CD4-positive, alpha-beta T cell treated with Interleukin-17A for 1 hour (primary cell): ENCODE measurements at places on chromosomes 11 and 22.

DNA sequence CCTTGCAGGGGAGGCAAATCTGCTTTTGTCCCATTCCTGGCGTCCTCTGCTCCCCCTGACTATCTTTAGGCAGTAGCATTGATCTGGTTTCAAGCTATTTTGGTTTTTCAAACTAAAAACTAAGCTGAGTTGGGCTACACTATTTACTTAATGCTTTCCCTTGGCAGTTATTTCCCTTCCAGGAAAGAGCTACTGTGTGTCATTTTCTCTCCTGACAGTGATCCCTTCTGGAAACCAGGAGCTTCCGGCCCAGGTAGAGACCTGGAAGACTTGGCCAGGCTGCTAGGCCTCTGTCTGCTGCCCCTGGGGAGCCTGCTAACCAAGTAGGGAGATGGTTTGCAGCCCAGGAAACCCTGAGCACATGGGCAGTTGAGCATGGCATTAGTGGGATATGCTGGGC lies 35.0 kb downstream of the NAV2 start:
- DNase-seq: no peak

DNA sequence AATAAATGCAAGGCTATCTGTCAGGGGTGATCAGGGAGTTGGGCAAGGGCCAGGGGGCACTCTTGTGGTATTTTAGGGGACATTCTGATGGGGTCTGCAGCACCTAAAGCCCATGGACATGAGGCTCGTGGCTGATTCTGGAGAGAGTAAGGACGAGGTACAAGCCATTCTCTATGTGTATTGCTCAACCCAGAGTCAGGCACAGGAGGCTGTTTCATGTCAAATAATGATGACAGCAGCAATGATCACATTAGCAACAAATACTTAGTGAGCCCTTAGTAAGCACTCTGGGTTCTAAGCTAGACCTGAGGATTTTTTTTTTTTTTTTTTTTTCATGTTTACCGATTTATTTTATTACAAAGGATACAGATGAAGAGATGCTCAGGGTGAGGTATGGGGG lies 83.5 kb upstream of the THY1 start:
- no peak for DNase-seq

GRCh38 chr11:84963240-84963639 lies 663.9 kb downstream of the DLG2 start:
- no peak for DNase-seq

DNA sequence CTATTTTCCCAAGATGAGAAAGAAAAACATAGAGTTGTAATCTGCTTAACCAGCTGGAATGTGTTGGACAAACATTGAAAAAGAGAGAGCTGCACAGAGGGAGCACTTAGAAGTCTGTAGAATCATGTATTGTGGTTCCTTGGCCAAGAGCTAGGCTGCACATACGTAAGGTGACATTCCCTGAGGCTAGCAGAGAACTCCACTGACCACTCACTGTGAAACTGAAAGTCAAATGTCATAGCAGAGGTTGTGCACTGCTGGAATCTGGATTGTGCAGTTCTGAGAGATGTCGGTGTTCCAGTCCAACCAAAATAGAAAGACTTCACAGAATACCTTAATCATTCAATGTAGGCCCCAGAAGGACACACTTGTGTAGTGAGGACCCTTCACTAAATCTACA lies 772.8 kb upstream of the RAG2 start:
- DNase-seq: no peak

GRCh38 chr11:19675397-19675796 lies 37.2 kb upstream of the NAV2 start:
- no peak for DNase-seq

GRCh38 chr11:34634694-34635062 lies 13.8 kb downstream of the EHF start:
- DNase-seq: no peak

GRCh38 chr11:36500315-36500721 lies 9.8 kb downstream of the TRAF6 start:
- DNase-seq: no peak

DNA sequence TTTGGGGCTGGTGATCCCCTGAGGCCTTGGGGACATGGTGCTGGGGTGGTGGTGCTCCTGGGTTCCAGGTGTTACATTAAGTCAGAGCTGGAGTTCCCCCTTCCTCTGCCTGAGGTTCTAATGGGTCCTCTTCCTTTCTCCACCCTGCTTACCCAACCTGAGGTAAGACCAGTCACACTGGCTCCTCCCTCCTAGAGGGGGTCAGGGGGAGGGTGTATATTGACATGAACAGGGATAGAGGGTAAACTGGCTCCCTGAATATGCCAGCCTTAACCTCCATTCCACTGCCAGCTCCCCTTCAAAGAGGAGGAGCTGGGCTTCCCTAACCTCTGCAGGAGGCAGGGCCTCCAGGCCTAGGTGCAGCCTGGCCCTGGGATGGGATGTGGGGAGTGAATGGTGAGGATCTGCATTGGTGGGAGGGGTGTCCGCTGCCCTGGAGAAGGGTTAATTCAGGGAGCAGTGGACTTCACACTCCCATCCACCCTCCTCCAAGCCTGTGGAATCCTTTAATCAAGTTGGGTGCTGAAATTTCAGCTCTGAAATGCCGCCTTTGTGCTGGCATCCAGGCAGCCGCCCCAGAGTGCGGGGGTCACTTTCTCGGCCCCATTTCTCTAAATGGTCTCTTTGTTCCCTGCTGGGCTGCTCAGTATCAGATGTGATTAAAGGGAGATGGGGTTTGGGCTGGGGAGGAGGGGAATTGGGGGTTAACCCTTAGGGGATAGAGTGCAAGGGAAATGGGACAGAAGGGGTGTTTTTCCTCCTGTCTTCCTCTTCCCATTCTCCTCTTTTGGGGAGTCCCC lies 15.2 kb downstream of the POLR2F start:
- no peak for DNase-seq

DNA sequence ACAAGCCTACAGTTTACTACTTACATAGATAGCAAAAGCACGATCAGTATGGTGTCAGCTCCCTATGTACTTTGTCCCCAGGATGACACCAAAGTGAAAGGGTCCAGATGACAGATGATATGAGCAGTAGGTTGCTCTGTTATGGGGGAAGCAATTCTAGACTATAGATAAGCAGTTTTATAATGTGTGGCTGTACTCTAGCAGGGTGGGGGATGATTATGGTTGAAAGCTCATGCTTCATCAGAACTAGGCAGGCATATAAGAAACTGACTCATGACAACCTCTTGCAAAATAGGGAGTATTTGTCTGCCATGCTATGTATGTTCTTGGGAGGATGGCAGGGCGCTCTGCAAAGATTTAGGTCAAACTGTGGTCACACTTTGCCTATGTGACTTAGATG lies 158.2 kb upstream of the ZBED5 start:
- no peak for DNase-seq

- no peak for DNase-seq
Observed at GRCh38 chr11:12841946-12842630, 167.0 kb upstream of the RASSF10 start.

DNA sequence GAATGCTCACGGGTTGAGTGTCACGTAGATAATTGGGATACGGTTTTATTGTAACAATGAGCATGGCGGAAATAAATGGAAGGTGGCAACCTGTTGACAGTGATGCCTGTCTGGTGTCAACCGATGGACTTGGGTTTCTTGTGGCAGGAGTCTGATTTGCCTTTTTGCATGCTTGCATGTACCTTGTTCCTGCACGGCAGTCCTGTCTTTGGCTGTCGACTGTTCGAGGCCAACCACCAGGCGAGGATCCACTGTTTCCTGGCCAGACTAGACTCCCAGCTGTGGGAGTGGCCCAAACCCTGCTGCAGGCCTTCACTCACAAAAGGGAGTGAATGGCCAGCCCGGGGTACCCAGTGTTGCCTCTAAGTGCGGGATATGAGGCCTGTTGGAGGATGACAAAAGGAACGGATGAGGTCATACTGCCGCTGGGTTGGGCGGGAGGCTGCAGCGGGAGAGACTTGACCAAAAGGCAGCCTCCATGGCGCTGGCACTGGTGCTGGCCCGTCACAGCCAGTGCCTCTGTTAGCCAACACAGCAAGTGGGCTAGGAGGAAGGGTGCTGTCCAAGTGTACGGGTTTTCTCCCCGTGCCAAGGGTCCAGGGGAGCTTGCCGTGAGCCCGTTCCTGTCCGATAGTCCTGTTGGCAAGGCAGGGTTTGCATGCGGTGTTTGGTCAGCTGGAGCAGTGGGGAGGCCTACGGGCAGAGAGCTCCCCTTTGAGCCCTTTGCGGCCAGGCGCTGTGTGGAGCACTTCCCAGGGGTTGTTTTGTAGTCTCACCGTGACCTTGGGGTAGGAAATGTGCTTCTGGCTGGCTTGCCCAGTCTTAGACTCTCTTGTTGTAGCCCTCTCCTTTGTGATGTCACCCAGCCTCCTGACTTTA lies 974 bp downstream of the DGCR8 start:
- DNase-seq: no peak

DNA sequence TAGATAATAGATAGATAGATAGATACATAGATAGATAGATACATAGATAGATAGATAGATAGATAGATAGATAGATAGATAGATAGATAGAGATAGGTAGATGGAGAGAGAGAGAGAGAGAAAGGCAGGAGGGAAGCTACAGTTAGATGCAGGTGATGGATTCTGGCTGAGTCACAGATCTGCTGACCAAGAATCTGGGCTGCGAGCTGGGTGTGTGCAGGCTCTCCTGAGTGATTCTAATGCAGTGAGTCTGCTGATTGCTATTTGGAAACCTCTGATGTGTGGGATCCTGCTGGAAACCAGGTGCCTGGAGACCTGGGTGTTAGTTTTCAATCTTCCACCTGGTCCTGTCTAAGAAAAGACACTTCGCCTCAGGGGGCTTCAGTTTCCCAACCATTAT lies 1441.8 kb downstream of the TBC1D22A start:
- DNase-seq: no peak

DNA sequence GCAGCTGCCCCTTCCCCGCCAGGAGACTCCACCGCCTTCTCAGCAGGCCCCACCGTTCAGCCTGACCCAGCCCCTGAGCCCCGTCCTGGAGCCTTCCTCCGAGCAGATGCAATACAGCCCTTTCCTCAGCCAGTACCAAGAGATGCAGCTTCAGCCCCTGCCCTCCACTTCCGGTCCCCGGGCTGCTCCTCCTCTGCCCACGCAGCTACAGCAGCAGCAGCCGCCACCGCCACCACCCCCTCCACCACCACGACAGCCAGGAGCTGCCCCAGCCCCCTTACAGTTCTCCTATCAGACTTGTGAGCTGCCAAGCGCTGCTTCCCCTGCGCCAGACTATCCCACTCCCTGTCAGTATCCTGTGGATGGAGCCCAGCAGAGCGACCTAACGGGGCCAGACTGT lies 42.6 kb downstream of the PPP2R1B start:
- no peak for DNase-seq

- no peak for DNase-seq
Observed at GRCh38 chr22:30640839-30641430, 5.4 kb downstream of the SLC35E4 start.
